ELR (cell line): ENCODE measurements at places on chromosomes 7 and 10.

DNA sequence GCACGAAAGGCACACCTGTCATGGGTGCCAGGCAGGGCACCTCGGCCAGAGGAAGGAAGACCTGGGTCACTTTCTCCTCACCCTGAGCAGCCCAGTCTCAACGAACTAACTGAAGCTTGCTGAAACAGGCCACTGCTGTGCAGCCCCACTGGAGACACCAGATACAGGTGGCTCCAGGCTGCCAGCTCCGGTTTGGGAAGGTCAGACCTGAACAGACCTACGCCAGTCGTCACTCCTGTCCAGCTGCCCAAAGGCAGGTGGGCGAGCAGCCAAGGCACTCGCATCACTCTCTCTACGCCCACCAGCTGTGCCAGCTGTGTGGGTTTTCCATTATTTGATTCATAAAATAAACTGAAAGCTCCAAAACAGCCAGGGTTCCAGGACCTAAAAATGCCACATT lies 256.1 kb downstream of the ZMYND11 start:
- no peak for DNase-seq

- no peak for DNase-seq
Measured at GRCh38 chr7:147708871-147709270, 881.7 kb upstream of the C7orf33 start.

DNA sequence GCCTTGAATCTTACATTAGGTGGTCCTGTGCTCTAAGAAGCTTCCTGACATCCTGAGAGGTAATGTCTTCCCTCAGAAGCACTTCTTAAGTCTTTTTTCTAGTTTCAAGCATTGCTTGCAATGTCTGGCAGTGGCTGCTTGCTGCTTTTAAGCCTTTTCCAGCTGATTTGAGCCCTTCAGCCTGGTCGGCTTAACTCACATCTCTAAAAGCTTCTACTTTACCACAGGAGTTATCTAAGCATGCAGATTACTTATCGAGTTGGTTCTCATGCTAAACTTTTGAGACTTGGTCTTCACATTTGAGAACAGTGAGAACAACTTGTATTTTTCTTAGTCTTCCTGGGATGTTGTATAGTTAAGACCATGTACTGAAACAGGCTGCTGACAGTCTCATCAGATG lies 3.9 kb downstream of the LRMDA start:
- DNase-seq: no peak

DNA sequence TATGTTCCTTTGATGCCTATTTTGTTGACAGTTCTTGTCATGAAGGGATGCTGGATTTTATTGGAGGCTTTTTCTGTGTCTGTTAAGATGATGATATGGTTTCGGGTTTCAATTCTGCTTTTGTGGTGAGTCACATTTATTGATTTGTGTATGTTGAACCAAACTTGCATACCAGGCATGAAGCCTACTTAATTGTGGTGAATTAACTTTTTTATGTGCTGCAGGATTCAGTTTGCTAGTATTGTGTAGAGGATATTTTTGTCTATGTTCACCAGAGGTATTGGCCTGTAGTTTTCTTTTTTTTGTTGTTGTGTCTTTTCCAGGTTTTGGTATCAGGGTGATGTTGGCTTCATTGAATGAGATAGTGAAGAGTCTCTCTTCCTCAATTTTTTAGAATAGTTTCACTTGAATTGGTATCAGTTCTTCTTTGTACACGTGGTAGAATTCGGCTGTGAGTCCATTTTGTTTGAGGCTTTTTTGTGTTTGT lies 345.9 kb downstream of the KIF20B start:
- DNase-seq: no peak

- no peak for DNase-seq
Measured at GRCh38 chr7:84617265-84618030, 422.9 kb upstream of the SEMA3A start.

- DNase-seq: no peak
Measured at GRCh38 chr10:110574420-110574819, 6.9 kb downstream of the SMC3 start.

DNA sequence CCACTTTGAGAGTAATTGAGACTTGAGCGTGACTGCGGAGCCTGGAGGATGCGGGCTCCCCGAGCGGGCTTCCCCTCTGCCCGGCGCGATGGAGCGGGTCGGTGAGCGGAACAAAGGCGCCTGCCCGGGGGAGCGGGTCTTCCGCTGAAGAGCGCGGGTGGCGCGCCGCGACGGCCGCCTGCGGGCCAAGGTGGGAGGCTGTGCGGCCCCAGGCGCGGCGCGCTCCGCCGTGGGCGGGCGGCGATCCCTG lies at the start of gene GALNT17:
GALNT17 (plus strand) TSS at position 18 of the 250 bp plus-strand sequence.
- no peak for DNase-seq

DNA sequence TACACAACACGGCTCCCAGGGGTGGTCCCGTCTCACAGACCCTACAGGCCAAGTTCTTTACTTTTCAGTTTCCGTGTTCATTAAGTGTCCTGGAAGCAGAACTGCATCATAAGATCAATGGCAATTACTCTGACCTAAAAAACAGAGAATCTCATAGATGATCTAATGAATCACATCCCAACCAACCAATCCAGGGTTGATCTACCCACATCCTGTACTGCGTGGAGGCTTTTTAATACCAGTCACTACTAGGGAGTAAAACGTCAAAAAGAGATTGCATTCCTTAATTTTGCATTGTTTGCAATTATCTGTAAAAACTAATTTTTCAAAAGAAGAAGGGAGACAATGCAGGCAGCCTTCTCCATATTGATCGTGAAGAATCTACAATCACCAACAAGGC lies 72.6 kb downstream of the PARD3 start:
- peak; percentile 72 for DNase-seq

- DNase-seq: no peak
Measured at GRCh38 chr7:134355927-134356326, 39.2 kb upstream of the SLC35B4 start.

- DNase-seq: no peak
Measured at GRCh38 chr10:133184591-133185244, 24.7 kb downstream of the KNDC1 start.

DNA sequence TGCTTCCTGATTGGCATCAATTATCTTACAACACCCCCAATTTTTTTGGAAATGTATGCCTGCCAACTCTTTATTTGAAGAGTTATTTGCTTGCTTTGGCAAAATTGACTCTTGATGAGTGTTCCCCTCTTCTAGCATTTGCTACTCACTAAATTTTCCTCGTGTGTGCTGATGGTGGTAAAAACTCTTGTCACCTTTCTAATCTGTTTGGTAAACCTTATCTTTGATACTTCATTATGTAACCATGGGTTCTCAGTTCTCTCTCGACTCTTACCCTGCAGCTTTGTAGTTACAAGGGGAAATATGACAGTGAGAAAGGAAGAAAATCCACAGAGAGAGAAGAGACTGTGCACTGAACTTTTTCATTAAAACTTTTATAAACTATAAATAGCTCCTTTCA lies 102.5 kb downstream of the CDK14 start:
- DNase-seq: no peak

- no peak for DNase-seq
Measured at GRCh38 chr10:131211965-131212619, 99.4 kb downstream of the TCERG1L start.

- DNase-seq: no peak
Measured at GRCh38 chr10:58350619-58351323, 16.0 kb downstream of the UBE2D1 start.

DNA sequence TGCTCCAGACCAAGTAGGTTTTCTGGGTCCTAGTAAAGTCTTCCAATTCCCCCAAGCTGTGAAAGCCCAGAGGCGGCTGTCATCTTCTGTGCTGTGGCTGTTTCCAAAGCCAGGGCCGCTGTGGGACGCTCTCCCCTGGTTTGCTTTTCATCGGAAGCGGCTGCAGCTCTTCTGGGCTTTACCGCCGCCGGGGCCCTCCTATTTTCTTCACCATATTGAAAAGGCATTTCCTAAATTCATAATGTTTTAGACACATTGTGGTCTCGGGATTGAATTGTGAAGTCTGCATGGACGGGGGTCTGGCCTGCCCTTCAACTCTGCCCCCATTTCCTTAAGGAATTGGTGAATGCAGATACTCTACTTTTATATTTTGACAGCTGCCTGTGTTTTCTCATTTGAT lies 551.4 kb upstream of the MGMT start:
- DNase-seq: no peak

- DNase-seq: no peak
Measured at GRCh38 chr10:79335094-79335469, 12.2 kb upstream of the PPIF start.

GRCh38 chr10:69345402-69345801 lies 67.1 kb downstream of the HK1 start:
- DNase-seq: no peak

- DNase-seq: peak; percentile 27
Measured at GRCh38 chr10:62851442-62851841, 35.3 kb upstream of the EGR2 start.

DNA sequence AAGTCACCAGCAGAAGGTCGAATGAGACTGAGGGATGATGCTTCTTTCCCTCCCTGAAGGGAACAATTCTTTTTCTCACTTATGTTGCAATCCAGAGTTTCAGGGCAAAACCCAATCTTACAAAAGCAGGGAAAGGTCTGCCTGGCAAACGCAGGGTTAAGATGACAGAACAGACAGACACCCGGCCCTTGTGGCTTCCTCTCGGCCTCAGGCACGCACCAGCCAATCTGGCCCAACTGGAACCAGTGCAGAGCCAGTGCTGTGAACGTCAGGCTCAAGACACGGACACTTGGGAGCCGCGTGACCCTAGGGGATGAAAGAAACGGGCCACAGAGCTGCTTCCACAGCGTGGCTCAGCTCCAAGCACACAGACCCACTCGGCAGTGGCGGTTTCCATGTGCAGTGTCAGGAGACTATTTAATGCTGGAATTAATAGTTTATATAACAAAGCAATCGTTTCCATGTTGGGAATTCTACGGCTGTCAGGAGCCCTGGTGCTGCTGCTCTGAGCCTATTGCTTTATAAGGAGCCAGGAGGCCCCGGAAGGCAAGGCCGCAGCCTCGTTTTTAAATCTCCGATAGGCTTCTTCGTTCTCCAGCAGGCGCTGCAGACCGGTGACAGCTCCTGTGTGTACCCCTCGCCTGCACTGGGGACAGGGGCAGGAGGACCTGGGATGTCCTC lies 198.4 kb downstream of the DIP2C start:
- DNase-seq: no peak

DNA sequence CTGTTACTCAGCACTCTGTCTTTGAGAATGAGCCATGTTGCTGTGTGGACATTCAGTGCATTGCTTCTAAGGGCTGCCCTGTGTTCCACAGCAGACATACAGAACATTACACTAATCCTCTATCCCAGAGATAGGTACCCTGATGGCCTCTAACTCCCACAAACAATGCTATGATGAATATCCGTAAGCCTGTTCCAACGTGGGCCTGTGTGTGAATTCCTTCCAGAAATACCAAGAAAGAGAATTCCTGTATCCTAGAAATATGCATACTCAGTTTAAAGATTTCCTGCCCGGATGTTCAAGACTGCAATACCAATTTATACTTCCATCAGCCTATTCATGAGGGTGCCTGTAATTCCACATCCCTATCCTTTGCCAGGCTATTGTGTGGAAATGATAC lies 21.3 kb upstream of the ST8SIA6 start:
- no peak for DNase-seq
